HCT116 (cell line): ENCODE measurements at places on chromosomes 1 and 21.

- DNase-seq, result no peak
Observed at GRCh38 chr1:54542962-54543539, 5.0 kb upstream of the ACOT11 start.

DNA sequence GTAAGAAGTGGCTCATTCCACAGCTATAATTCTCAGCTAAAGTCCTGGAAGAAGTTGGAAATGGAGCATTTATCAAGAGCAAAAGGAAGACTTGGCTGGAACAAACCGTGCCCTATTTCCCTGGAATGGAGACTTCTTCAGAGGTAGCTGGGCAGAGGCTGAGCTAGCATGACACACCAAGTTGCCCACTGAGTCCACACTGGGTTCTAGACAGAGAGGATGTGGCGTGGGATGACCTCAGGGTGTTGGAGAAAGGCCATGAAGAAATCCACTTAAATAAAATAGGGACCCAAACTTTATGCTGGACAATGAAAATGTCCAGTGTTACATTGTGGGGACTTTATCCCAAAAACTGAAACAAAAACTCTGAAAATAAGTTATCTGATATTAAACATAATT lies 116.2 kb downstream of the KCNJ6 start:
- DNase-seq, result no peak

- no peak for DNase-seq
Observed at GRCh38 chr1:51234721-51235425, 1.2 kb upstream of the RNF11 start.

DNA sequence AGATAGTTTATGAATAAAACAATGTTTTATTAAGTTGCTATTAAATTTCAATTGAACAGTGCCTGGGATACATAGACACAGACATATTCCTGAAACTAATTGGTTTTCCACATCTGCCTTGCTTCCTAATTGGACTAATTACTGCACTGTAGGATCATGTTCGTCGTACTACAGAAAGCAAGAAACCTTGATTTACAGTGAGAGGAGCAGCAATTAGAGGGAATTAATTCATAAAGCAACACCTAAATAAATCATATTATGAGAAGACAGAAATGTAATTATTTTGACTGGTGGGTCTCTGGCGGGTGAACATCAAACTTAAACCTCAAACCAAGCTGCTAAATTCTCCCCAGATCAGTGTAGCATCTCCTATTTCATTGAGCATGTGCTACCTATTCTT lies 124.6 kb upstream of the CAMK1G start:
- no peak for DNase-seq

- DNase-seq, result peak; percentile 28
Observed at GRCh38 chr1:154760469-154760933, 109.6 kb downstream of the KCNN3 start.

- no peak for DNase-seq
Observed at GRCh38 chr1:198185146-198185545, 28.3 kb downstream of the NEK7 start.

GRCh38 chr1:107991371-107992066 lies 26.5 kb upstream of the VAV3 start:
- no peak for DNase-seq
